ENCODE measurements at places on chromosomes 6 and 20. TPM values are rescaled to one million over a fixed set of nuclear protein-coding genes. Genes with fewer than 3 reads are reported as not detected.
A peak's percentile ranks its signal among the peaks of the same experiment; 100 is the strongest.

DNA sequence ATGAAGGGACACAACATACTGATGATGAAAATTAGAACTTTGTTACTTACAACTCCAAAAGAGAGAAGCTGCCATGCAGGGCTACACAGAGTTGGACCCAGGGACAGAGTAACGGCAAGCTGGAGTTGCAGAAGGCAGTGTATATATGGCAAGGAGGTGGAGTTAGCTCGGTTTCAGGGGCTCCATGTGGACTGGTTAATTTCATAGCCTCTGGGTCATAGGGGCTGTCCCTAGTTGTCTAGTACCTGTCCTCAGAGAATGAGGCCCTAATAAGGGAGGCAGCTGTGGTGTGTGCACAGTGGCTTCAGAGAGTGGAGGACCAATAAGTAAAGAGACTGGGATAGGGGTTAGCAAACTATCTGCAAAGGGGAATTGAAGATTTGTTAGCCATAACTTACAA is 7.9 kb upstream of the ZSCAN12 start:
- no peaks in the 10 kb centered on the region for H3K4me1 ChIP-seq
- no peaks in the 10 kb centered on the region for H3K36me3 ChIP-seq

GRCh38 chr20:60576236-60576635 is 618.0 kb downstream of the CDH26 start:
- no peaks in the 10 kb centered on the region for H3K27me3 ChIP-seq
- no peak for DNase-seq
- no peak overlapping the region for H3K4me3 ChIP-seq
- no peaks in the 10 kb centered on the region for H3K36me3 ChIP-seq
- H3K4me1 ChIP-seq, result no peaks in the 10 kb centered on the region

DNA sequence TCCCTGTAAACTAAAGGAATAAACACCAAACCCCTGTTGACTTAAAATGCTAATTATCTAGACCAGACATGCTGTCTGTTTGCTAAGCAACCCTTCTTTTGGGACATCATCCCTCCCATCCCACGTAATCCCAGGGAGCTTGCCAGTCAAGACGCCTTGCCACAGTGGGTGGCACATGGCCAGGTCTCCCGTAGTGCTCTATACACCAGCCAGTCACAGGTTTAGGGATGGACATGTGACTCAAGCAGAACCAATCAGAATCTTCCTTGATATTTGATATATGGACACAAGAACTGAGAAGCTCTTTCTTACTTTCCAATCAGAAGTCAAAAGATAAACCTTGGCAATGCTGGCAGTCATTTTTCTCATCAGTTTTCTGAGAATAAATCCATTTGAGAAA is 60.0 kb downstream of the CNKSR3 start:
- no peak overlapping the region for H3K4me3 ChIP-seq
- DNase-seq, result no peak
- no peaks in the 10 kb centered on the region for H3K27me3 ChIP-seq
- H3K4me1 ChIP-seq, result no peaks in the 10 kb centered on the region

- no peaks in the 10 kb centered on the region for H3K27me3 ChIP-seq
- H3K4me1 ChIP-seq, result peaks cover 7% of the 10 kb centered on the region
- H3K36me3 ChIP-seq, result 0 out of 2 replicates have a peak, but pooled peaks cover 4% of the 10 kb centered on the region
- peak within 1 kb of the TSS; percentile 77 for H3K27ac ChIP-seq
- H3K4me3 ChIP-seq, result peak within 1 kb of the TSS; percentile 91
These were observed at the start of gene COQ3 for GRCh38 chr6:99393698-99394531. TSS of gene COQ3 (minus strand) at chr6:99394195. CDS start at chr6:99394179, 16 bp downstream.

DNA sequence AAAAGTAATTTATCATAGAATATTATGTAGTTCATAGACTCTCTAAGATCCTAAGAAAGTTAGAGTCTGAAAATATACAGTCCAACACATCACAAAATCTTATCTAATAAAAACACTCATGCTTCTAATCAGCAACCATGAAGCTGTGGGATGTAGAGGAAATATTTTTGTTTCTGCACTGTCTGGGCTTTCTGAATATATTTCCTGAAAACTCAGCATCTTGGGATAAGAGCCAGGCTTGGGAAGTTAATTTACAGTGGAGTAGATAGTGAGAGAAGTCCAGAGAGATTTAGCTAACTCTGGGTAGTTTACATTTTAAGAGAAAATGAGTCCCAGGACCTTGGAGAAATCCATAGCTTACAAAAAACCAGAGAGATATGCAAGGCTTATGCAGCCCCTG is 150.4 kb upstream of the BMP5 start:
- H3K4me3 ChIP-seq, result no peak overlapping the region
- no peaks in the 10 kb centered on the region for H3K27me3 ChIP-seq
- H3K36me3 ChIP-seq, result no peaks in the 10 kb centered on the region
- H3K4me1 ChIP-seq, result no peaks in the 10 kb centered on the region
- no peak for DNase-seq

DNA sequence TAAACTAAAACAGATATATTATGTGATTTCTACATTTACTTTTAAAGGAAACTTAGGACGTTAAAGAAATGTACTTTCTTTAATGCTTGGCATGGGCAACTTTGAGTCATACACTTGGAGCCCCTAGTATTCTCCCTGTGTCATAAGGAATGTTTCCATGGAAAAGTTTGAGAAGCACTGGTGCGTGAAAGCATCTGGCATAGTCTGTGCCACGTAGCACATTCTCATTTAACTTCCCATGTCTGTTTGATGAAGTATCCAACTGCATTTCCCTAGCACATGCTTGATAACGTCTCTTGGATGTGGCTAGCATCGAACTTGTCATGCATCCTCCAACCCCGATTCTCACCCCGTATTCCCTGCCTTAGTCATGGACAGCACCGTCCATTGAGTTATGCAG is 172.0 kb downstream of the TBC1D7 start:
- DNase-seq, result no peak
- H3K27me3 ChIP-seq, result peaks cover 25% of the 10 kb centered on the region
- H3K4me1 ChIP-seq, result no peaks in the 10 kb centered on the region
- H3K36me3 ChIP-seq, result no peaks in the 10 kb centered on the region

- no peak overlapping the region for H3K4me3 ChIP-seq
- no peaks in the 10 kb centered on the region for H3K36me3 ChIP-seq
- H3K4me1 ChIP-seq, result peaks cover 29% of the 10 kb centered on the region
- H3K27ac ChIP-seq, result no peak overlapping the region
These were observed 199.1 kb downstream of the CENPW start for GRCh38 chr6:126539022-126539421.

DNA sequence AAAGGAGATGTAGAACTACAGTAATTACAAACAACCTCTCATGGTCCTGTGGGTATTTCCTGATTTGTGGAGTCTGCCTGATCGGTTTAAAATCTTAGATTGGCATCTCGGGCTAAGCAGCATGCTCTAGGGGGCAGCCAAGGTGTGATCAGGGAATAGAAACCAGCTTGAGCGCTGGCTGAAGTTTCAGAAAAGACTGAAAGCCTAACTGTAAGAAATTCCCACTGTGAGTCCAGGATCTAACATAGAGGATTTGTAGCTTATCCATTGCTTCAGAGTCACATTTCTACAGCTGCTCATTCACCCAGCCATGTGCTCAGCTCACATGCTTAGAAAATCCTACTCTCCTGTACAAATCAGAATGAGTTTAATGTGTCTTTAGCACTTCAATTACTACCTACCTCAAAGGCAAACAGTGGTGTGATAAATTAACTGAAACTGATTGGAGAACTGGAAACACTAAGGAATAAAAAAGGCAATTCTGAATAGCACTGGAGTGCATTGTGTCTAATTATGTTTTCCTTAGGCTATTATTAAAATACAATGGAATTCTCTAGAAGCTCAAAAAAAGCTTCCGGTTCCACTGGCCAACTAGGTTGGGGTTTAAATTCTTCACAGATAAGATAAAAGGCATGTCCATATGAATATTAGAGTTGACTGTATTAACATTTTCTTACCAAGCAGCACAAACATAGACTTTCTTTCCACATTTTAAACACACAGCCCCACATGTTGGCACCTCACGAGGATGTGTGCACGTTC is 73.8 kb upstream of the MPC1 start:
- H3K4me3 ChIP-seq, result no peak overlapping the region
- no peak for DNase-seq
- no peak overlapping the region for H3K27ac ChIP-seq
- no peaks in the 10 kb centered on the region for H3K27me3 ChIP-seq
- H3K36me3 ChIP-seq, result no peaks in the 10 kb centered on the region

GRCh38 chr6:24584382-24584720 is 61.6 kb downstream of the KIAA0319 start:
- DNase-seq, result no peak
- no peak overlapping the region for H3K27ac ChIP-seq
- no peak overlapping the region for H3K4me3 ChIP-seq
- no peaks in the 10 kb centered on the region for H3K27me3 ChIP-seq
- H3K36me3 ChIP-seq, result no peaks in the 10 kb centered on the region

GRCh38 chr6:168700880-168701279 is 259.9 kb downstream of the SMOC2 start:
- H3K36me3 ChIP-seq, result no peaks in the 10 kb centered on the region
- no peaks in the 10 kb centered on the region for H3K27me3 ChIP-seq
- no peak overlapping the region for H3K27ac ChIP-seq
- no peak overlapping the region for H3K4me3 ChIP-seq
- DNase-seq, result no peak

GRCh38 chr6:16903470-16903869 is 142.2 kb upstream of the ATXN1 start:
- no peak for DNase-seq
- no peaks in the 10 kb centered on the region for H3K4me1 ChIP-seq
- no peaks in the 10 kb centered on the region for H3K36me3 ChIP-seq
- no peaks in the 10 kb centered on the region for H3K27me3 ChIP-seq
- no peak overlapping the region for H3K4me3 ChIP-seq

- H3K36me3 ChIP-seq, result no peaks in the 10 kb centered on the region
- no peak for DNase-seq
- peaks cover 32% of the 10 kb centered on the region for H3K27me3 ChIP-seq
These were observed 85.5 kb upstream of the PMEPA1 start for GRCh38 chr20:57795342-57795697.

- DNase-seq, result no peak
- H3K4me1 ChIP-seq, result peaks cover 7% of the 10 kb centered on the region
- H3K27me3 ChIP-seq, result no peaks in the 10 kb centered on the region
- H3K4me3 ChIP-seq, result no peak overlapping the region
- H3K36me3 ChIP-seq, result no peaks in the 10 kb centered on the region
These were observed 1112.3 kb upstream of the CITED2 start for GRCh38 chr6:140486450-140487361.

DNA sequence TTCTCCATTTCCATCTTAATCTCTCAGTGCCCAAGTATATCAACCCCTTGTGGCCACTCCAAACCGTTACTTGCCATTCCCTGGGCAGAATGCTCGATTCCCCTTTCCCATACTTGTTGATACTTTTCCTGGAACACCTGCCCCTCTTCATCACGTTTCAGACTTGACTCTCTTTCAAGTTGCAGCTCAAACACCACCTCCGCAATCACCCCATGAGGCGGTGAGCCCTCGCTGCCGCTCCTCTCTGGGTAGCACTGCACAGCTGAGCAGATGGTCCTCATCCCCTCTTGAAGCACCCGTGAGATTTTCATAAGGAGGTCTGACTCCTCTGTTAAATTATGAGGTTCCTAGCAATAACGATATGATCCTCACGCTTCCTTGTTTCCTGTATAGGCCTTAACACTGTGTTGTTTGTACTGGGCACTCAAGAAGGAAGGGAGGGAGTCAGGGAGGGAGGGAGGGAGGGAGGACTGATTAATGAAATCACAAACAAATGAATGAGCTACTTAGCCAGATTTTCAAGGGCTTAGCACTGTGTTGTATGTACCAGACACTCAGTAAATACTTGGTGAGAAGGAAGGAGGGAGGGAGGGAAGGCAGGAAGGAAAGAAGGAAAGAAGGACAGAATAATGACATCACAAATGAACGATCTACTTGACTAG is 8.0 kb upstream of the UQCC2 start:
- H3K27ac ChIP-seq, result no peak overlapping the region
- H3K27me3 ChIP-seq, result peaks cover 29% of the 10 kb centered on the region
- no peak for DNase-seq
- no peaks in the 10 kb centered on the region for H3K36me3 ChIP-seq

DNA sequence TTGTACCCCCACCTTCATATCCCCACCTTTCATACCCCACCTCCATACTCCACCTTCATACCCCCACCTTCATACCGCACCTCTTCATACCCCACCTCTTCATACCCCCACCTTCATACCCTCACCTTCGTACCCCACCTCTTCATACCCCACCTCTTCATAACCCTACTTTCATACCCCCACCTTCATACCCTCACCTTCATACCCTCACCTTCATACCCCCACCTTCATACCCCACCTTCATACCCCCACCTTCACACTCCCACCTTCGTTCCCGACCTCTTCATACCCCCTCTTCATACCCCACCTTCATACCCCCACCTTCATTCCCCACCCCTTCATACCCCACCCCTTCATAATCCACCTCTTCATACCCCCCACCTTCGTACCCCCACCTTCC is 92.9 kb upstream of the NAA20 start:
- no peak for DNase-seq
- no peak overlapping the region for H3K27ac ChIP-seq
- no peaks in the 10 kb centered on the region for H3K36me3 ChIP-seq
- H3K4me3 ChIP-seq, result no peak overlapping the region
- H3K4me1 ChIP-seq, result no peaks in the 10 kb centered on the region
- no peaks in the 10 kb centered on the region for H3K27me3 ChIP-seq

DNA sequence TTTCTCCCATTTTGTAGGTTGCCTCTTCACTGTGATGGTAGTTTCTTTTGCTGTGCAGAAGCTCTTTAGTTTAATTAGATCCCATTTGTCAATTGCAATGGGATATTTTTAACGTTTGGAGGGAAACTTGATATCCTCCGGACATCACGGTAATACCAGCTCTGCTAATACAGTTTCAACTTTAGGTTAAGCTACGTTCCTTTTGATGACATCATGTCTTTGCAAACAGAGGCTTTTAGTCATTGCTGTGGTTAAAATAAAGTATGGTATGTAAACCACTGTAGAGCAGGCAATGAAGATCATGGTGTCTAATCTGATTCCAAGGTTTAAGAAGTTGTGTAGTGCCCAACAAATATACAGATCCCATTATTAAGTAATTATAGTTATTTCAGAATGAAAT is 168.0 kb upstream of the CHD6 start:
- no peak overlapping the region for H3K27ac ChIP-seq
- H3K4me3 ChIP-seq, result no peak overlapping the region
- H3K36me3 ChIP-seq, result no peaks in the 10 kb centered on the region
- DNase-seq, result no peak
- H3K4me1 ChIP-seq, result no peaks in the 10 kb centered on the region

- no peak overlapping the region for H3K4me3 ChIP-seq
- no peaks in the 10 kb centered on the region for H3K27me3 ChIP-seq
- peaks cover 13% of the 10 kb centered on the region for H3K4me1 ChIP-seq
These were observed 4.3 kb downstream of the CEBPB start for GRCh38 chr20:50194831-50195523.

The TNXB gene
- 8.5 TPM for total RNA-seq

The AURKA gene
- 80.1 TPM for total RNA-seq

The TMEM200A gene
- 22.9 TPM for total RNA-seq

The RBM39 gene
- total RNA-seq, result 234 TPM

The EIF2S2 gene
- 121 TPM for total RNA-seq

Measured in HCT116 (cell line).